Foreskin fibroblast (primary cell): ENCODE measurements at places on chromosomes 1 and 21.

- DNase-seq: no peak
Observed at GRCh38 chr1:60965280-60965854, 117.0 kb upstream of the NFIA start.

- no peak for DNase-seq
Observed at GRCh38 chr21:18759267-18759666, 355.7 kb upstream of the TMPRSS15 start.

- no peak for DNase-seq
Observed at GRCh38 chr1:153228491-153228890, 11.1 kb downstream of the PRR9 start.

- no peak for DNase-seq
Observed at GRCh38 chr1:48177257-48177656, 45.3 kb upstream of the SLC5A9 start.

DNA sequence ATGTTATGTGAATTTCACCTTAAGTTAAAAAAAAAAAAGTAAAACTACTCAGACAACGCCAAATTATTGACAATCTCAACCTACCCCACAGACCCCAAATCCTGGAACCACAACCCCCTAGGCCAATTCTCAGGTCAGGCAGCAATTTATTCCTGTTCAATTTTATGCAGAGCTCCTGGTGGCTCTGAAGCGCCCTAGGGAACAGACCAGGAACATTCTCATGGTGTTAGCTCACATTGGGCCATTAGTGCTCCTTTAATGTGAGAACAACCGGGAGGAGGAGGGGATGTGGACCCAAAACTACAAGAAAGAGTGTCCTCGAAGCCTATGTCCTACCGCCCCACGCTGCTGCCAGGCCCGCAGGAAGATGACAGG lies 403 bp upstream of the PSEN2 start:
- DNase-seq: no peak

DNA sequence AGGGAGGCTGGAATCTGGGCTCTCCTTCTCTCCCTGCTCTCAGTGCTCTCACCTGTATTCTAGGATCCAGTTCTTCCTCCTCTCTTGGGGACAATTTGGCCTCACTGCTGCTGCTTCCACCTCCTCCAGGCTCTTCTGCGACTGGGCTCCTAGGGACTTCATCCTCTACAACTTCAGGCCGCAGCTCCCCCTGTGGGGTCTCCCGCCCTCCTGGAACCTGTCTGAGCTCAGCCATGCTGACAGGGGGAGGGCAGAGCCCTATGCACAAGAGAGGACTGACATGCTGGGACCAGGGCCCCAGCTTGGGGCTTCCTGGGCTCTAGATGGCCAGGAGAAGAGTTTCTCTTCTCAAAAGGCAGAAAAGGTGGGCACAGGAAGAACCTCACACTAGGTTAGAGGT lies 1.0 kb downstream of the SH3BP5L start:
- no peak for DNase-seq

- no peak for DNase-seq
Observed at GRCh38 chr21:38660333-38661196, 145.2 kb upstream of the ETS2 start.

DNA sequence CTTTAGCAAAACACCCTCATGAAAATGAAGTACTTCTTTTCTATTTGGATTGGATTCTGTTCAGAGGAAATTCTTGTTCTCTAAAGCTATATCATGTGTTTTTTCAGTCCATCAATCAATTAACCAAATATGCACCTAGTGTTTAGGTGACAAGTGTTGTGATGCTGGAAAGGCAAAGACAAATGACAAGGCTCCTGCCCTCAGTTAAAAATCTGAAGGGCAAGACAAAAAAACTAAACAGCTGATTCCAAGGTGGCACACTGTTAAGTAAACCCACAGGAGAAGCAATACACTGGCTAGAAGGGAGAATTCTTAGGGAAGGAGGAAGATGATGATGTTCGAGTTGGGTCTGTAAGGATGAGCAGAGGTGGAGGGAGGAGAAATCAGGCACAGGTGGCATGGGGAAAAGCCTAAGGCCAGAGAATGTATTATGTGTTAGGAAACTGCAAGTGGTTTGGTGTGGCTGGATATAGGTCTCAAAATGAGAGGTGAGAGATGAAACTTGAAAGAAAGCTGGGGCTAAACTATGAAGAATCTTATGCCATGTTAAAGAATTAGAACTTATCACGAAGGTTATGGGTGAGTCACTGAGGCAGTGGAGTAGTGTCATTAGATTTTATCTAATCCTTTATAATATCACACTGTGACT lies 51.8 kb upstream of the GFI1 start:
- DNase-seq: no peak
